ENCODE measurements at places on chromosomes 4 and X.

GRCh38 chr4:94635177-94635576 is 122.6 kb upstream of the BMPR1B start:
- DNase-seq, result no peak

DNA sequence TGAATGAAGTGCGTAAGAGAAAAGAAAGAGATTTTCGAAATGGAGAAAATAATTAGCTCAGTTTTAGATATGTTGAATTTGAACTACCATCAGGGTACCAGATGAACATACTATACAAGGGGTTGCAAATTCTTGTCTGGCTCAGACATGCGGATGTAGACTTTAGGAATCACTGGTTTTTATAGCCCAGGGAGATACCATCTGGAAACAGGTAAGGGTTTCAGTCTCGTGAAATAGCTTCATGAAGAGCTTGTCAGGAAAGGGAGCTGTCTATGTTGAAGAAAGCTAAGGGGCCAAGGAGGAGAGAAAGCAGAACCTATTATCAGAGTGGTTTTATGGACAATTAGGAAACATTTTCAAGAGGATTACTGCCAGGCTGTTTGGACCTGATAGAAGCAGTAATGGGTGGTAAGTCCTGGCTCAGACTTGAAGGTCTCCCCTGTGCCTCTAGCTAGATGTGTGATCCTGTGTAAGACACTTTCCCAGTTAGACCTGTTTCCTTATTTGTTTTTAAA is 6.7 kb downstream of the RAB9A start:
- DNase-seq, result no peak

- DNase-seq, result no peak
Measured at GRCh38 chr4:123956204-123956603, 559.6 kb downstream of the SPRY1 start.

GRCh38 chrX:3271834-3272186 is 74.6 kb downstream of the MXRA5 start:
- DNase-seq, result no peak

- DNase-seq, result no peak
Measured at GRCh38 chrX:9466124-9466495, 1.3 kb downstream of the TBL1X start.
